Effector memory CD4-positive, alpha-beta T cell (primary cell): ENCODE measurements at places on chromosomes 13 and 19.
A peak's percentile ranks its signal among the peaks of the same experiment; 100 is the strongest.

GRCh38 chr13:75369981-75370380 lies 112.0 kb downstream of the TBC1D4 start:
- no peak for DNase-seq

- no peak for DNase-seq
Measured at GRCh38 chr13:112679381-112679780, 10.5 kb upstream of the ATP11A start.

DNA sequence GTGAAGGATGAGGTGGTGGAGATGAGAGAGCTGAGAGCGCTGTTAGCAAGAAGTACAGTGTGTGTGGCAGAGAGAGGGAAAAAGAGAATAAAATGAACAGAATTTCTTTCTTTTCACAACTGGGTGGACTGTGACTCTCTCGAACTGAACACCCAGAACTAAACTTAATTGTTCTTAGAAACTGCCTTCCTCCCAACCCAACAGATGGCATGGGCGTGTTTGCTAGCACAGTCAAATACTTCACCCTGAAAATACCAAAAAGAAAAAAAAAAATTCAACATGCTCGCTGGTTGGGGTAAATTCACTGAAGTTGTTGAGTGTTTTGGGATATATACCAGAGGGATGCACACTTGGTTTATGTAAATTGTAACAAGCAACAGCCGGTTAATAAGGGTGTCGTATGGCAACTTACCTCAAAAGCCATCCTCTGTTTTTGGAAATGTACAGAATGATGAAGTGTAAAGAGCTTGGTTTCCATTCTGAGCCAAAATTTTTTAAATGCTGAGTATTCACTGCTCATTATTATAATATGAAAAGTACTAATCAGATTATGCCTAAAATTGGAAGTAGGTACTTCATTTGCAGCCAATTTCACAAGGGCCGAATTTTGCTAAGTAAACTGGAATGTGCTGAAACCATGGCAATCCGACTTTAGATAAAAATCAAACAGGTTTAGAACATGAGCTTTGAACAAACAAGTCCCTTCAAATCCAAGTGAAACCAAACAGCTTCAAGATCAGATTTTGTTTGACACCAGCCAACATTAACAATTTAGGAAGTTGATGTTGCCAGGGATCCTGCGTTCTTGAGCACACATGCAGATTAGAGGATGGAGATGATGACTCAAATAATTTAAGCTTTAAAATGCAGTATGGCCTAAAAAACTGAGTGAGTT lies 115.8 kb downstream of the ZIC5 start:
- no peak for DNase-seq

GRCh38 chr19:37980419-37981170 lies 73.6 kb downstream of the SIPA1L3 start:
- DNase-seq = no peak

- no peak for DNase-seq
Measured at GRCh38 chr19:53892981-53893325, 11.0 kb downstream of the PRKCG start.

- no peak for DNase-seq
Measured at GRCh38 chr19:40150170-40150569, 41.1 kb upstream of the MAP3K10 start.

- no peak for DNase-seq
Measured at GRCh38 chr19:52464798-52465470, 11.6 kb downstream of the ZNF578 start.

GRCh38 chr19:35011737-35012682 lies 11.9 kb downstream of the GRAMD1A start:
- DNase-seq = no peak

DNA sequence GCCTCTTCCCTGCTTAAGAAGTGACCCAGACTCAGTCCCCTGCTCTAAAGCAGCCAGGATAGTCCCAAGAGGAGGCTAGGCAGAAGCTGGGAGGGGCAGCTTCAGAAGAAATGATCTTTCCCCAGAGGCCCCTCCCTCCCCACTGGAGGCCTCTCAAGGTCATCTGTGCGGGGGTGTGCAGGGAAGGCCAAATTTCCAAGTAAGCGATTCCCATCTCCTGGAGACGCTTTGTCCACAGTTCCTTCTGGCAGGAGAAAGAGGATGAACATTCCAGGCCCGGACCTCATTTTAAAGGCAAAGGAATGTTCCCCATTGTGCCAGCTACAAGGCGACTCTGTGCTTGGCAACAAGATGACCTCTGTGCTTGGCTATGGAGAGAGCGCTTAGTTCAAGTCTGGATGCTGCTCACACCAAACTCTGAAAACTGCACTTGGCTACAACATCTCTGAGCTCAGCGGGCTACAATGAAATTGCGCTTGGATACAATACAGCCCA lies 23.5 kb downstream of the COL5A3 start:
- no peak for DNase-seq

DNA sequence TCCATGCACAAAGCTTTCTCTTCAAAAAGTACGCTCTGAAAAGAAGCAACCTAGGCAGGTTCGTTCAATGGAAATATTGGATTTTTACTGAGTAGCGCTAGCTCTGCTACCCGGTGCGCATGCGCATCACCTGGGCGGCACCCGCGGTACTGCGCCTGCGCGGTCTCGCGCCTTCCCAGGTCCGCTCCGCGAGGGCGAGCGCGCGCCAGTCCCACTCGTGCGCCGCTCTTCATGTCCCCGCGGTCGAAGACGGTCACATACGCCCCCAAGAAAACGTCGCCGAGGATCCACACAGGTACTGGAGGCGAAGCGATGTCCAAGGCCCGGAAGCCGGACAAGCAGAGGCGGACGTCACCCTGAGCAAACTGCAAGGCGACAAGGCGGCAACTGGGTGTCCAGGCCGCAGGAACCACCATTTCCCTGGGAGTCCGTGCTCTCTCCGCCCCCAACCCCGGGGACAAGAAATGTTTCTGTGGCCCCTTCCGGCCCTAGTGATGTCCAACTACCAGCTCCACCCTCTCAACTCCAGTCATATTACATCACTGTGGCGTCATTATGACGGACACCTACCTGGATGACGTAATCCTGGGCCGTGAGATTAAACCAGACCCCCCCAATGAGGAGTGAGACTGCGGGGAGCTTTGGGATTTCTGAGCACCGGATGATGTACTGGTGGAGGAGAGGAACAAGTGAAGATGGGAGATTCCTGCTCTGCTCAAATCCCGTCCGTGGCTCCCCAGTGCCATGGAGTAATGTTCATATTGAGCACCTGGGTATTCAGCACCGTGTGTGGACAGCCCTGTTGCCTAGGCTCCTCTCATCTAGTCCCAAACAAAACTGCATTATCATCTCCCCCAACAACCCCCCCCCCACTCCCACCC lies 4.8 kb upstream of the KCNC3 start:
- peak; percentile 63 for DNase-seq

DNA sequence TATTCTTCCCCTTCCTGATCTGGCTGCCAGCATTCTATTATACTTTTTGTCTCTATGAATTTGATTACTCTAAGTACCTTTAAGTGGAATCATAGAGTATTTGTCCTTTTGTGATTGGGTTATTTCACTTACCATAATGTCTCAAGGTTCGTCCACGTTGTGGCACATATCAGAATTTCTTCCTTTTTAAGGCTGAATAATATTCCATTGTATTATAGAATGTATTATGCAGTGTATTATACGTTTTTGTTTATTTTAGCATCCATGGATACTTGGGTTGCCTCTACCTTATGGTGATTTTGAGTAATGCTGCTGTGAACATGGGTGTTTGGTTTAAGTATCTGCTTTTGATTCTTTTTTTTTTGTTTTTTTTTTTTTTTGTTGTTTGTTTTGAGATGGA lies 19.3 kb downstream of the URI1 start:
- no peak for DNase-seq

GRCh38 chr13:42883771-42884467 lies 102.5 kb downstream of the FAM216B start:
- no peak for DNase-seq

- DNase-seq = no peak
Measured at GRCh38 chr13:110680852-110681251, 25.1 kb downstream of the CARS2 start.

DNA sequence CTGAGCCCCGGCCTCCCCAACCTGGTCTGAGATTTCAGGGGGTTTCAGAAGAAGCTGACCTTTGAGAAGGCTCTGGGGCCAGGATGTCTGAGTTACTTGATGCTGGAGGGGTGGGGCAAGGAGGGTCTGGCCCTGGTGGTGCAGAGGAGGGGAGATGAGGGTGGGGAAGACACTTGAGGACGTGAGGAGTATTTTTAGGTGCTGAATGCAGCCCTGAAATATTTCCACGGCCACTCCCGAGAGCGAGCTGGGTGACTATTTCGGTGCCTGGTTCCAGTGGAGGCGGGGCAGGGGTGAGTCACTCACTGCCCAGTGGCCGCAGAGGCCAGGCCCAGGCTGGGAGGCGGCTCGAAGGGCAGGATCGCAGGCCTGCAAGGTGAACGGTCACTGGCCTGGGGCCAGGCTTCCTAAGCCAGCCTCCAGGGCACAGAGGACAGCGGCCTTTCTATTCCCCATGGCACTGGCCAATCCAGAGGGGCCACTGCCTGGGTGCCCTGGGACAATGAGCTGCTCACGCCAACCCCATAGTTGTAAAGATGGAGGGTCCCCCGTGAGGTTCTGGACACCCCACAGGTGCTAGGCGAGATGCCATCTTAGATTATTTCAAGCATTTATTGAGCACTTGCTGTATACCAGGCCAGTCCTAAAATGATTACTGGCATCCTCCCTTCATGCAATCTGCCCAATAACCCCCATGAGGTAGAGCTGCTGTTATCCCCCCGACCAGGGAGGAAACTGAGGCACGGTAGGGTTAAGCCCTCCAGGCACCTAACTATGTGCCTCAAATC lies 19.7 kb upstream of the JUND start:
- DNase-seq = no peak

GRCh38 chr13:48567515-48568369 lies 34.9 kb upstream of the RCBTB2 start:
- no peak for DNase-seq

DNA sequence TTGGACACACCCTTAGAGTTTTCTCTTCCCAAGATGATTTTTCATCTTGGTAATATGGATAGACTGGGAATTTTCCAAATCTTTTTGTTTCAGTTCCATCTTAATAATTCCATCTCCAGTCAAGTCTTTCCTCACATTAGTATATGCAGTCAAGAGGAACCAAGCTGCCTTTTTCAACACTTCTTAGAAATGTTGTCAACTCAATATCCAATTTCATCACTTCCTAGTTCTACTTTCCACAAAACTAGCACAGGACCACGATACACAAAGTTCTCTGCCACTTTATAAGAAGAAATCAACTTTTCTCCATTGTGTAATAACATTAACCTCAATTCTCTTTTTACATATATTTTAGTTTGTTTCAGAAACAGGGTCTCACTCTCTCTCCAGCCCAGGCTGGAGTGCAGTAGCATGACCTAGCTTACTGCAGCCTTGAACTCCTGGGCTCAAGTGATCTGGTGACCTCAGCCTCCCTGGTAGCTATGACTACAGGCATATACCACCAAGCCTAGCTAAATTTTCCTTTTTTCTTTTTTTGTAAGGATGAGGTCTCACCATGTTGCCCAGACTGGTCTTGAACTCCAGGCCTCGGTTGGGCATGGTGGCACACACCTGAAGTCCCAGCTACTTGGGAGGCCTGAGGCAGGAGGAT lies 15.5 kb downstream of the ZNF443 start:
- no peak for DNase-seq
